ENCODE measurements at places on chromosomes 1 and 21.

DNA sequence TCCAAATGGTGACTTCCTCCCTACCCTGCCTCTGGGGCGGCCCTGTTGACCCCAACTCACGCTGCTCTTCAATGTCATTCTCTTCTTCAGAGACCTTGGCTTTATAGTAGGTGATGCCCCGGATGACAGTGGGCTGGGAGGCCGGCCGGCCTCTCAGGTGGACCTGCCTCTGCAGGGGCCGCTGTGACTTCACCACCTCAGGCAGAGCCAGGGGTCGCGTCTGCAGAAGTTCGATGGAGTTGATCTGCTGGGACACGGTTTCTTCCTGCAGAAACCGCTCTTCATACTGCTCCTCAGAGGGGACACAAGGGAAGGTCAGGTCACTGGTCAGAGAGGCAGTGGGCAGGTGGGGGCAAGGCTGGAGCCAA, 23.6 kb downstream of the OLFML2B start:
- no peak for DNase-seq

GRCh38 chr1:15323989-15324868, 77.2 kb downstream of the FHAD1 start:
- no peak for DNase-seq

GRCh38 chr1:176789571-176790090, 326.7 kb downstream of the PAPPA2 start:
- DNase-seq, result no peak

DNA sequence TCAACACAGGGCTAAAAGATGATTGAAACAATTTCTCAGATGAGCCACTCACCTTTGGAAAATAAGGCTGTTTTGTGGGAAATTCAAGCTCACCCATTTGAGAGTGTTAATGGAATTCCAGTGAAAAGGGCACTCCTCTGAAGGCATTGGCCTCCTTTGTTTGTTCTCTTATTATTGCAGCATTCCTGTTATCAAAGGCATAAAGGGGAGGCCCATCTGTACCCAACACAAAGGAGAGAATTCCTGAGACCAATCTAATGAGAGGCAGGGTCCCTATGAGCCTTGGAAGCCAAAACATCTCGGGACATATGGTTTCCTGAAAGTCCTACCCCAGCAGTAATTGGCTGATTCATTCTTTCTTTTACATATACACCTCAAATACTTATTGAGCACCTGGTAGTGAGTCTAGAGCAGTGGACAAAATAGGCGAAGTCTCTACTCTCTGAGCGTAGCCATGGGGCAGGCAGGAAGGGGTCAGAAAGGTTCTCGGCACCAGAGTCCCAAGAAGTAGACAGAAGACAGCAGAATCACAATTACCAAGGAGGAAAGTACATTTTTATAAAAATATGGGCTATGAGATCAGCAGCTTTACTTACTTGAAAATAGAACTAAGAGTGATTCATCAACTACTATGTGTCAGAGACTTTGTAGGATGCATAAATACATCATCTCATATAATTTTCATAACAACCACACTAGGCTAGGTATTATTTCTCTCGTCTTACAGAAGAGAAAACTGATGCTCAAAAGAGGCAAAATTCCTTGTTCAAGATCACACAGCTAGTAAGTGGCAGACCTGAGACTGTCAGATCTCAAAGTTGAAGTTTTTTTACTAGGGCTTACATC, 218.7 kb downstream of the DAB1 start:
- DNase-seq, result no peak

DNA sequence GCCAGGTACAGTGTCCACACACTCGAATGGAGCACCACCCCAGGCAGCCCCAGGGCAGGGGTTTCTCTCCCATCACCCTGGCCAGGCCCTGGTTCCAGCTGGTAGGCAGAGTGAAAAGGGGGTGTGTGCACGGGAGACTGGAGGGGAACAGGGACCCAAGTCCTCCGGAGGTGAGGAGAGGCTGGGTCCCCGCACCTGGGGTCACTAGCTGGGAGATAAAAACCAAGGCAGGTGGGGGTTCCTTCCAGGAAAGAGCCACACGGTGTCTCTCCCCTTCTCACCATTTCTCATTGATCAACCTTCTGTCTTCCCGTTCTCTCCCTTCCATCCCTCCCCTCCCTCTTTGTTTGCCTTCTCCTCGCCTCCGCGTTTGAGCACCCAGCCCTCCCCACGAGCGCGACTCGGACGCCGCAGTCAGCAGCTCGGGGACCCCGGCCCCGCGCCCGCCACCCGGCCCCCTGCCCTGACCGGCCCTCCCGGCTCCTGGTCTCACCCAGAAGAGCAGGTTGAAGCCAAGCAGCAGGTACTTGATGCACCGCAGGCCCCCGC, 358 bp downstream of the TSPAN2 start:
- DNase-seq, result no peak

DNA sequence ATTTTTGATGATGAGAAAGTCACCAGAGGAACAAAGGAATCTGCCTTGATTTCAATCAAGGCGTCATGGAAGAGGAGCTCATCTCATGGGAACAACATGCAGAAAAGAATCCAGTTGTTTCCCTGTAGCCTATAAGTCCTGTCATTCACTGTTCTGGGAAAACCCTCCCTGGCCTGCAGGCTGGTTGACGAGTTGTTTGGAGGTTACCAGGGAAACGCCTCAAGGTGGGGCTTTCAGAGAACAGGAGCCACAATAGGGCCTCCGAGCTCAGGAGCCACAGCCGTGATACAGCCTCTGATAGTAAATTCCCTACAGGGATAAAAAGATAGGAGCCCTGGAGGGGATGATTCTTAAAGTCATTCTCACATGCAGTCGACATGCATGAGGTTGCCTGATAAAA, 135.2 kb downstream of the PSMG1 start:
- DNase-seq, result no peak

GRCh38 chr1:166172106-166172505, 5.3 kb upstream of the FAM78B start:
- DNase-seq, result no peak

DNA sequence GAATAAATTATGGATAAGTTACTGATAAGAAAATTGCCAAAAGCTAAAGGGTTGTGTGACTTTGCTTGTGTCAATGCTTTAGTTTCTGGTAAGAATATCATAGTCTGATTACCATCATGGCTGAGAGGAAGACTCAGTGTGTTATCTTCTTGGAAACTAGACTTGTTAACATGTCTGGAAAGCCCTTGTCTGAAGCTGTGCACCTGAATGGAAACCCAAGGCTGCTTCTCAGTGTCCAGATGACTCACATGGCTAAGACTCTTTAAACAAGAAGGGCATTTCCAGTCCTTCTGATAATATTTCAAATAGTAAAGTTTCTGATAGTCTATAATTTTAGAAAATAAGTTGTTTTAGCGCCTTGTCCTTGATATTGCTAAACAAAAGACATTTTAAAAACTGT, 1092.7 kb downstream of the PLA2G4A start:
- DNase-seq, result no peak

DNA sequence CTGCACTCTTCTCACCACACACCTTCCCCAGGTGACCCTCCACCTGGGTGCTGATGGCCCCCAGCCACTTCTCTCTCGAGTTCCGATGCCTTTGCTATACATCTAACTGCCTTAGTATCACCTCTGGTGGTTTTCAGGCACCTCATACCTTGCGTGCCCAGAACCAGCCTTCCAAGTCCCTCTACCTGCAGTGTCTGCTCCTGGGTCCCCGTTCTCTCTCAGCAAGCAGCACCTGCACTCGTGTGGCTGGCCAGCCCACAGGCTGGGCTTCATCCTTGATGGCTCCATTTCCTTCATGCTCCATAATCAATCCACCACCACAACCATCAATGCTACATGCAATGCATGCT, 49.2 kb upstream of the EDN2 start:
- DNase-seq, result no peak

GRCh38 chr1:7608628-7609305, 162.3 kb upstream of the VAMP3 start:
- DNase-seq, result no peak

DNA sequence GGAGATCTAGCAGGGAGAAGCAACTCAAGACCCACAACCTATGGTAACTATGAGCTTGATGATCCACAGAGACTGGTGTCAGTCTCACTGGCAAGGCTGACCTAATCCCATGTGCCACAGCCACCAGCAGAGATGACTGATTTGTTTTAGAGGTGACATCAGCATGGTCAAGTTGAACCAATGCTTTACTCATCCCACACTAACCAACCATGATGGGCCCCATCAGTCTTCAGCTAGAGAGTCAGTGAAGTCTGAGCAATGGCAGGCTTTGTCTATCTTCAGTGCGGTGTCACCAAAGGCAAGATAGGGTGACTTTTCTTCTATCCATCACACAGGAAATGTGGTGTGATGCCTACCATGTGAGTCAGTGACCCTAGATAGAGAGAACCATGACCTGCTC, 1470.7 kb downstream of the NCAM2 start:
- DNase-seq, result no peak

DNA sequence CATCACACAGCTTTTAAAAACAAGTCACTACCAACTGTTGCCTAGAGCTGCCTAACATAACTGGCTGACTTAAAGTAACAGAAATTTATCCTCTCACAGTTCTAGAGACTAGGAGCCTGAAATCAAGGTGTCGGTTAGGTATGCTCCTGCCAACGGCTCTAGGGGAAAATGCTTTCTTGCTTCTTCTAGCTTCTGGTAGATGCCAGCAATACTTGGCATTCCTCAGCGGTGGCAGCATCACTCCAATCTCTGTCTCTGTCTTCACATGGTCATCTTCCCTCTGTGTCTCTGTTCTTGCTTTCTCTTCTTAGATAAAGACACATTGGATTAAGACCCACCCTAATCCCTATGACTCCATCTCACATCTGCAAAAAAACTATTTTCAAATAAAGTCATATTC, 51.5 kb downstream of the DMRTA2 start:
- DNase-seq, result no peak

GRCh38 chr1:214658175-214658574, 55.2 kb downstream of the CENPF start:
- no peak for DNase-seq

DNA sequence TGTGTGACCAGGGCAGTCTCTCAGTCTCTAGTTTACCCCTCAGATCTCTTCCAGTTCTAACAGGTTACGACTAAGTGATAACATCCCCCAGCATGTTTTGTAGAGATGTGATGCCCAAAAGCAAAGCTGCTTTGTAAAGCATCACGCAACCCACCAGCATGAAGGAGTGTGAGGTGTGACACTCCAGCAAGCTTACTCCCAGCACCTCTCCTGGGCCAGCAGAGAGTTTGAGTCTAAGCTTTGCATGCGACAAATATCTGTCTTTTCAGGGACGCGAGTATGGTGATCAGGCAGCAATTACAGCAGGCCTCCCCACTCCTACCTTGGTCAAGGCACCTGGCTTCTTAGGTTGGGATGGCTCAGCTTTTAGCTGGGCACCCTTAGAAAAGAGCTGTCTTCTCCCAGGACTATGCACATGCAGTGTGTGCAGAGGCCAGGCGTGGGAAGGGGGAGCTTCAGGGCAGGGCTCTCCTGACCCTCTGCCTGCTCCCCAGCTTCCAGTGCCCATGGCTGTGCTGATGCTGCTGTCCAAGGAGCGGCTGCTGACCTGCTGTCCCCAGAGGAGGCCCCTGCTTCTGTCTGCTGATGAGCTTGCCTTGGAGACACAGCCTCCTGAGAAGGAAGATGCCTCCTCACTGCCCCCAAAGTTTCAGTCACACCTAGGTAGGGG, 48.2 kb downstream of the ELK4 start:
- DNase-seq, result no peak
